ENCODE measurements at places on chromosomes 6 and 20.

DNA sequence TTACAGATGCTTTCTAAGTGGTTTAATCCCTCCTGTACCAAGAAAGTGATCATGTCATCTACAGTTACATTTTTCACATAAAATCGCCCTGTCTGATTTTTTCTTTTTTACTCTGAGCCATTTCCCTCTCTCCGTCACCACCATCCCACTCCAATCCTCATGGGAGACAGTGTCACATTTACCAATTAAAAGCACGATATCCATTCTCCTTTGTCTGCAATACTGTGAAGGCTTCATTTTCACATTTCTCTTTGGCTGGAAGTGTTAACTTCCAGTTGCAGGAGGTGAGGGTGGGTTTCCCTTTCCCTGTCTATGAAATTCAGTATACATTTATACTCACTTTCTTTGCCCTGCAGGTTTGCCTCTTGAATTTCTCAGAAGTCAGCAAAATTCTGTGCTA, 372.7 kb upstream of the CNR1 start:
- no peak for DNase-seq

- DNase-seq: no peak
These were observed 119.8 kb upstream of the NRSN1 start for GRCh38 chr6:24006254-24006653.

DNA sequence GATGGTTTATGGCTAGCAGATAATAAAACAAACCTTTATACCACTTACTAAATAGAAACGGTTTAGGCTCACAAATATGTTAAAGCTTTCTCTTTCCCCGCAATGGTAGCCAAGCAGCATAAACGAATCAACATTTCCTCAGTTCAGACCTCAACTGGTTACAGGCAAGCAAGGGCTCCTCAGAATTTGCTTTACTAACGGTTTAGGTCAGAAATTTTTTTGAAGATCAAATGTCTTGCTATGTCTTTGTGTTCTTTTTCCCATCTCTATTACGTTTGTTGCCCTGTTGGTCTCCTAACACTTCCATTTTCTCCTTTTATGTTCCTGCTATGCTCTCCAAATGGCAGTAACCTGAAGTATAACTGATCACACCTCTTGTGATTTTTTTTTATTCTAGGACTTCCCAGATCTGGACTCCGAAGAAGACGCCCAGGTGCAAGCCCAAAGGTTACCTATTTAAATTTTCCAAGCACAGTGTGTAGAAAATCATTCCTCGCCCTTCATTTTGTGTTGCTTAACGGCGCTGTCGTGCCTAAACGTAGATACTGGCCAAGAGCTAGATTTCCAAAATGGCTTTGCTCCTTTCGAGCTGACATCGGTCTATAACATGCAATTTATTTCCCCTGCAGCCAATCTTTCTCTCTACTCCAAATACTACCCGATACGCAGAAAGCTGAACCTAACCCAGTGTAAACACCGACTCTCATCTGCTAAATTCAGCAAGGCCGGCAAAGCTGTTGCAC, 717 bp upstream of the ASF1A start:
- peak; percentile 41 for DNase-seq

- DNase-seq: peak; percentile 67
These were observed 80.8 kb downstream of the PRND start for GRCh38 chr20:4802527-4802926.

DNA sequence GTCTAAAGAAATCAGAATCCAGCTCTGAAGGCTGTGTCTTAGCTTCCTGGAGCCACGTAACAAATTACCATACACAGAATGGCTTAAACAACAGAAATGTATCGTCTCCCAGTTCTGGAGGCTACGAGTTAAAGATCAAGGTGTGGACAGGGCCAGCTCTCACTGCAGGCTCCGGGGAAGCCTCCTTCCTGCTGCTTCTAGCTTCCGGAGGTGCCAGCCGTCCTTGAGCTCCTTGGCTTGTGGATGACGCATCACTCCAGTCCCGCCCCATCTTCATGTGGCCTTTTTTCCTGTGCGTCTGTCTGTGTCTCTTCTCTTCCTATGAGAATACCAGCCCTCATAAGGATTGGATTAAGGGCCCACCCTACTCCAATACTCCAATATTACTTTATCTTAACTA, 319.1 kb upstream of the QKI start:
- DNase-seq: no peak

- no peak for DNase-seq
These were observed 14.9 kb upstream of the TFAP2C start for GRCh38 chr20:56614196-56614595.

- DNase-seq: no peak
These were observed 21.0 kb downstream of the PFDN4 start for GRCh38 chr20:54228841-54229240.
